AG09309 (cell line): ENCODE measurements at places on chromosomes 12 and 14.
A peak's percentile ranks its signal among the peaks of the same experiment; 100 is the strongest.

GRCh38 chr14:91906374-91906773 is 39.0 kb upstream of the TC2N start:
- DNase-seq: no peak

DNA sequence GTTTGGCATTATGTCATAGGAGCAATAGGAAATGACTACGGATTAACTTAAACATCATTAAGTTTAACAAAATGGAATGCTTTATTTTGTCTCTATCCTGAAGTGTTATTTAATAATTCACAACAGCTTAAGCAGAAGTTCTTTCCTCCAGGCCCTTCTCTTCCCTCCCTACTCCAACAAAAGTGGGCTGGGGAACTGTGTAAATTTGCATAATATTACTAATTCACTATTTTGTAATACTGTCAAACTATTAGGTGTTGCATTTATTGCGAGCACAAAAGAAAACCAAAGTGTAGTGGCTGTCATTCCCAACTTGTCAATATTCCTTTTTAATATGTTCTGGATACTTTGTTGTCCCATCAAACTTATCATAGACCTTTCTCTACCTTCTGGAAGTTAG is 69.8 kb downstream of the ATG14 start:
- DNase-seq: no peak

GRCh38 chr12:106123551-106124081 is 15.1 kb downstream of the NUAK1 start:
- DNase-seq: peak; percentile 79

- DNase-seq: no peak
These were observed 16.7 kb upstream of the AQP2 start for GRCh38 chr12:49933796-49934195.
